ENCODE measurements at places on chromosomes 1 and 21. TPM values are rescaled to one million over a fixed set of nuclear protein-coding genes. Genes with fewer than 3 reads are reported as not detected.

Gene GORAB
- 10.9 TPM for polyA plus RNA-seq

Gene ADORA3
- polyA plus RNA-seq, result not detected

Gene KIF14
- polyA plus RNA-seq, result 10.8 TPM

Gene CCSAP
- 4.2 TPM for polyA plus RNA-seq

Gene PHLDA3
- polyA plus RNA-seq, result 37.5 TPM

Gene TPTE
- not detected for polyA plus RNA-seq

Gene RIT1
- 21.5 TPM for polyA plus RNA-seq

Gene HSPA13
- polyA plus RNA-seq, result 17.7 TPM

Gene SPRR1B
- polyA plus RNA-seq, result not detected

Gene PROK1
- polyA plus RNA-seq, result not detected

Gene NCF2
- polyA plus RNA-seq, result 0.45 TPM

Gene WDR64
- polyA plus RNA-seq, result not detected

Gene FAM177B
- polyA plus RNA-seq, result not detected

Gene RGS18
- polyA plus RNA-seq, result not detected

Gene SPSB1
- 2.4 TPM for polyA plus RNA-seq

Gene PTGS2
- polyA plus RNA-seq, result 0.12 TPM

Gene GCLM
- polyA plus RNA-seq, result 10.4 TPM

Gene C1QB
- not detected for polyA plus RNA-seq

Gene SHE
- polyA plus RNA-seq, result 0.23 TPM

Gene OR14K1
- not detected for polyA plus RNA-seq

Gene FAM151A
- not detected for polyA plus RNA-seq

Gene PTGFRN
- polyA plus RNA-seq, result 30.0 TPM

Gene TSPAN1
- not detected for polyA plus RNA-seq

Gene GJA4
- 0.95 TPM for polyA plus RNA-seq

Gene FAM43B
- 0.66 TPM for polyA plus RNA-seq

Gene PDPN
- 82.8 TPM for polyA plus RNA-seq

Gene ANGPTL3
- polyA plus RNA-seq, result 0.16 TPM

Gene LDLRAD1
- polyA plus RNA-seq, result not detected

Gene BRINP3
- not detected for polyA plus RNA-seq

Gene ERO1B
- polyA plus RNA-seq, result 2.4 TPM

Gene ASAP3
- polyA plus RNA-seq, result 28.0 TPM

Gene NSL1
- 102 TPM for polyA plus RNA-seq

Gene TPM3
- polyA plus RNA-seq, result 502 TPM

Gene NT5C1A
- polyA plus RNA-seq, result not detected

Gene CCDC24
- 13.4 TPM for polyA plus RNA-seq

Data from GM23338 (cell line).